Activated CD4-positive, alpha-beta T cell treated with anti-CD3 and anti-CD28 coated beads, Interleukin-2, amount 10 ng/mL, durations not matched to agents 24 days and 14 days (primary cell): ENCODE measurements at places on chromosomes 5 and 9. TPM values are rescaled to one million over a fixed set of nuclear protein-coding genes. Genes with fewer than 3 reads are reported as not detected.

Gene PCDHGA10
- 0.07 and 0.21 TPM in 2 replicates for total RNA-seq

Gene PCDHB10
- not detected in 2 replicates for total RNA-seq

Gene TEK
- not detected in 2 replicates for total RNA-seq

Gene BARHL1
- total RNA-seq = not detected in 2 replicates

Gene RALGDS
- 93.0 and 96.7 TPM in 2 replicates for total RNA-seq

Gene CCL27
- 0.52 and 0.70 TPM in 2 replicates for total RNA-seq

Gene ITK
- 230 and 237 TPM in 2 replicates for total RNA-seq

DNA sequence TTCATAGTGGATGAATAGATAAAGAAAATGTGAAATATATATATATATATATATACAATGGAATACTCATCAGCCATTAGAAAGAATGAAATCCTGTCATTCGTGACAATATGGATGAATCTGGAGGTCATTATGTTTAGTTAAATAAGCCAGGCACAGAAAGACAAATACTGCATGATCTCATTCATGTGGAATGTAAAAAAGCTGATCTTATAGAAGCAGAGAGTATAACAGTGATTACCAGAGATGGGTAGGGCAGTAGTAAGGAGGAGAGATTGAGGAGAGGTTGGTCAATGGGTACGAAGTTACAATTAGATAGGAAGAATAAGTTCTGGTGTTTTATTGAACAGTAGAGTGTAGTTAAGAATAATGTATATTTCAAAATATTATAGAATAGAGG, 19.7 kb upstream of the PCDHAC2 start:
- DNase-seq = no peak

GRCh38 chr5:129400395-129400983, 59.6 kb upstream of the ADAMTS19 start:
- no peak for DNase-seq

DNA sequence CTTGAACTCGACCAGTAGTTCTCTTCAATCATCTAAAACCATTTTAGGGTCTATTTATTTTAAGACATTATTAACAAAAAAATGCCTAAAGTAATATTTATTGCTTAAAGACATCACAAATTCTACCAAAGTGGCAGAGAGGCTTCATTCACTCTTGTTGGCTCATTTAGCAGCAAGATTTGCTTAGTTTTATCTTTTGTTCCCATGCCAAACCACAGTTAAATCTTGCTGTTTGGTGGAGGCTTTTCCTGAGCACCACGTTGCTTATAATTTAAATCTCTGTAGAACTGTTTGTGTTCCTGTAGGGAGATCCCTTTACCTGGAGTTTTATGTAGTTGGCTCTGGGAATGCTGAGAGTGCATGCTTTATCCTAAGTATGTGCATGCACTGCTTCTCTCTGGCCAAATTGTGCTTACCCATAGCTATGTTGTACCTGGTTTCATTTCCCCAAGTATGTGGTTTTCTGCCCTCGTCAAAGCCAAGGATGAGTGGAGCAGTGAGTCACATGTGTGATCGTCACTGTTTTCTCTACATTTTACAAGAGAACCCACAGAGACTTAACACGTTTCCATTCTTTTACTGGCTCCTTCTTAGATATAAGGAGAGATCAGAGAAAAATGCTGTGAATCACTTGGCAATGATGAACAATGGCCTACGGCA, 42.1 kb upstream of the MAST4 start:
- DNase-seq = peak; percentile 80

DNA sequence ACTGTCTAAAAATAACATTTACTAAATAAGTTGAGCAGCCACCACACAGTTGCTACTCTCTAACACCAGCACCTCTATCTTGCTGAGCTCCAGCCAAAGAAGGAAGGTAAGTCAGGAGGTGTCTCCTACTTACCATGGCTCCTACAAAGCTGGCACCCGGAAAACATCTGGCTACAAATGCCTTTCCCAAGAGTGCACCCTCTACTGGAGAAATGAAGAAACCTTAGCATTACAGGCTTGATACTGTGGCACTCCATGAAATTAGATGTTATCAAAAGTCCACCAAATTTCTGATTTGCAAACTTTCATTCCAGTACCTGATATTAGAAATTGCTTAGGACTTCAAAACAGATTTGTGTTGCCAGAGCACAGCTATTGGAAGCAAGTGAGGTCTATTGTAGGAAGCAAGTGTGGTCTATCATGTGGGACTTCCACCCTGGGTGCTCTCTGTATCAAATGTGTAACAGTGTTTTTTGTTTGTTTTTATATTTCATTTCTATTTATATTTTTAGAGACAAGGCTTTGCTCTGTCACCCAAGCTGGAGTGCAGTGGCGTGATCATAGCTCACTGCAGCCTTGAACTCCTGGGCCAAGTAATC, 25.7 kb upstream of the RFK start:
- no peak for DNase-seq

GRCh38 chr5:177432143-177432838, 5.8 kb downstream of the GRK6 start:
- no peak for DNase-seq

GRCh38 chr9:100417815-100418214, 9.1 kb upstream of the MSANTD3 start:
- no peak for DNase-seq

DNA sequence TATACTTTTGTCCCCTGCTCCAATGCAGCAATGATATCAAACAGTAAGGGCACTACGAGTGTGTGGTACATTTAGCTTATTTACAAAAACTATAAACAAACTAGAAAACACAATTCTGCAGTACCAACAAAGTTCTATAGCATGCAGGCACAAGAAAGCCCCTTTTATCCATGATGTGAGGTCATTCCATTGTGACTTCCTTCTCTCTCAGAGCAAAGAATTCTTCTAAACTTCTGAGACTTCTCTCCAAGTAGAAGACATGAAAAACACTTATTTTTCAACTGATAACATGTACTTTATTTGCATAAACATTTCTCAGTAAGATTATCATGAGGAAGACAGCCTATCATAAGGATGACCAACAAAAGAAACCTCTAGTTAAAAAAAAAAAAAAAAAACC, 569.8 kb downstream of the TLE1 start:
- no peak for DNase-seq

GRCh38 chr5:164097749-164098148, 592.3 kb downstream of the MAT2B start:
- DNase-seq = no peak

- DNase-seq = no peak
These were observed 2015.4 kb upstream of the WWC1 start for GRCh38 chr5:166276006-166276405.

- no peak for DNase-seq
These were observed 153.8 kb upstream of the RASA1 start for GRCh38 chr5:87113861-87114260.

DNA sequence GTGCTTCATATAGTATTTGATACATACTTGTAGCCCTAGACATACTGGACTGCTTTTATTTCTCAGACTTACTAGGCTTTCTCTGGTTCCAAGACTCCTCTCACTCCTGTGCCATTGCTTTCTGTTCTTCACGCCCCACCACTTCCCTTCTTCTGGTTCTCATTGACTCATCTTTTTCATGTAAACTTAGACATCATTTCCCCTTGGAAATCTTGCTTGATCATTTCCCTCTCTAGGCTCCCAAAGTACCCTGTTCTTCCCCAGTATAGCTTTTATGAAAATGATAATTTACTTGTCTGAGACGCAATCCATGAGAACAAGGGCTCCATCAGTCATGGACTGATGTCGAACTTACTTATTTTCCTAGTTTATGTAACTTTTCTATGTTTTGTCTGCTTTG, 83.5 kb downstream of the TLR4 start:
- peak; percentile 16 for DNase-seq
